ENCODE measurements at places on chromosomes 7 and 10. TPM values are rescaled to one million over a fixed set of nuclear protein-coding genes. Genes with fewer than 3 reads are reported as not detected.

- DNase-seq: no peak
These were observed 84.7 kb upstream of the GNA12 start for GRCh38 chr7:2928613-2929311.

Gene GCK
- polyA plus RNA-seq: 2.3 TPM

- no peak for DNase-seq
These were observed 85.4 kb downstream of the HDAC9 start for GRCh38 chr7:18580950-18581349.

Gene GNG11
- polyA plus RNA-seq: 16.4 TPM

Gene ADARB2
- polyA plus RNA-seq: 0.52 TPM

DNA sequence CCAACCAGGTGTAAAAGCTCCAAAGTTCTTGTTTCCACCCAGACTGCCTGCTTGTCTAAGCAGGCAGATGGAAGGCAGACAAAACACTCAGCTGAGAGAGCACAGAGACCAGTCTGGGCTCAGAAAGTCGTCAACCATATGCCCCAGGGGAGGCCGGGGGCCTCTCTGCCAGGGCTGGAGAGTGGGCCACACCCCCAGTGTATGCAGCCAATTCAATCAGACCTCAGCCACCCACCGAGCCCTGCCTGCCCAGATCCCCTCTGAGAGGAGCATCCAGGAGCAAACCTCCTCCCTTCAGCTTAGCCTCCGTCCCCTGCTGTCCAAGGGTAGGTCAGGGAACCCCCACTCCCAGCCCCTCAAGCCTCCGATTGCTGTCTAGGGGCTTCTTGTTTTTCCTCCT, 196.3 kb downstream of the LSM5 start:
- no peak for DNase-seq

- DNase-seq: peak; percentile 89
These were observed at the start of gene CBX3 for GRCh38 chr7:26201247-26202018. CBX3 (plus strand) TSS chr7:26201745; CDS start chr7:26202999, 1,254 bp downstream.

DNA sequence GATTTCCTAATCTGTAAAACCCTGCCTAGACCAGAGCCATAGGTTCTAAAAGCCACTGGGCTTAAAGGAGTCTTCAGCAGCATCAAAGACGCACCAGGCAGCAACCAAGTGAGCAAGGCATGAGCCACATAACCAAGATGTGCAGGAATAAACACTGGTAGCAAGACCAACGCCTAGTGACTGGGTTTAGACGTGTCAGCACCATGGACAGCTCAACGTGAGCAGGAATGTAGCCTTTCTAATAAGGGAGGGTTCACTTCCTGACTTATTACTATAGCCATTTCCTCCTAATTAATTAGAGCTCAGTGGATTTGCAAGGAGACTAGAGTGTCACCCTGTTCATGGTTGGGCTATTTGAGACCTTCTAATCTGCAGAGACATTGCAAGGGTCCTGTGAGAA, 223.7 kb downstream of the LHFPL3 start:
- peak; percentile 30 for DNase-seq

Gene EPHA1
- 42.5 TPM for polyA plus RNA-seq

All from large intestine (tissue), 12 donors.